ENCODE measurements at places on chromosomes 3 and 15. TPM values are rescaled to one million over a fixed set of nuclear protein-coding genes. Genes with fewer than 3 reads are reported as not detected.

ANKRD63 gene
- total RNA-seq = 0.19 TPM

DCP1A gene
- total RNA-seq = 7.1 TPM

CORO2B gene
- total RNA-seq = 3.7 TPM

PFN2 gene
- 176 TPM for total RNA-seq

RTP3 gene
- not detected for total RNA-seq

SPINK8 gene
- total RNA-seq = not detected

LRTM1 gene
- total RNA-seq = not detected

ALDH1A2 gene
- 0.19 TPM for total RNA-seq

STRIT1 gene
- not detected for total RNA-seq

PCOLCE2 gene
- 38.2 TPM for total RNA-seq

FMN1 gene
- 0.37 TPM for total RNA-seq

PRSS50 gene
- total RNA-seq = not detected

GJD2 gene
- not detected for total RNA-seq

SNTN gene
- total RNA-seq = not detected
